Cortex of kidney (tissue), 1 donor: ENCODE measurements at places on chromosomes 5 and 9.

- DNase-seq = no peak
Measured at GRCh38 chr5:168390491-168390890, 95.8 kb upstream of the RARS1 start.

DNA sequence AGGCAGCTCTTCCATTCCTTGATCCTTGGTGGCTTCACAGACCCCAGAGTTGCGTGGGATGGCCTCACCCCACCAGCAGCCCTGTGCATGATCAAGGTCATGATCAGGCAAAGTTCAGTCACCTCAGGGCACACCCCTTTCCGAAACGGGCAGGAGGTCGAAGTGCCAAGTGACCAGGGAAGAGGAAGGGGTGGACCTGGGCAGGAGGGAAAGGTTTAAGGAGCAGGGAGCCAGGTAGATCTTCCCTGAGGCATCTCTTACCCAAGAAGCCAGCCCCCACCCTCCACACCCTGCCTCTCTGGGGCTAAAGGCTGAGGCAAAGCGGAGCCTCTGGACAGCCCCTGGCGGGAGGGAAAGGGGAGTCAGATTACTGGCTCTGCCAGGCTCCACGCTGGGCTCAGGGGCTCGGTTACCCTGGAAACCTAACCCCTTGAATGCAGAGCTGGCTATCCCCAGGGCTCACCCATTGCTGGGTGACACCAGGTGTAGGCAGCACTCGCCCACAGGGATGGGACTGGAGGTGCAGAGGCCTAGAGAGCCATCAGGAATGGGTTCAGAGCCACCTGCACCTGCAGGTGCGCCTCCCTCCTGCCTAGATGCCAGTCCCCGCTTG is 3.6 kb downstream of the MGAT4B start:
- no peak for DNase-seq

DNA sequence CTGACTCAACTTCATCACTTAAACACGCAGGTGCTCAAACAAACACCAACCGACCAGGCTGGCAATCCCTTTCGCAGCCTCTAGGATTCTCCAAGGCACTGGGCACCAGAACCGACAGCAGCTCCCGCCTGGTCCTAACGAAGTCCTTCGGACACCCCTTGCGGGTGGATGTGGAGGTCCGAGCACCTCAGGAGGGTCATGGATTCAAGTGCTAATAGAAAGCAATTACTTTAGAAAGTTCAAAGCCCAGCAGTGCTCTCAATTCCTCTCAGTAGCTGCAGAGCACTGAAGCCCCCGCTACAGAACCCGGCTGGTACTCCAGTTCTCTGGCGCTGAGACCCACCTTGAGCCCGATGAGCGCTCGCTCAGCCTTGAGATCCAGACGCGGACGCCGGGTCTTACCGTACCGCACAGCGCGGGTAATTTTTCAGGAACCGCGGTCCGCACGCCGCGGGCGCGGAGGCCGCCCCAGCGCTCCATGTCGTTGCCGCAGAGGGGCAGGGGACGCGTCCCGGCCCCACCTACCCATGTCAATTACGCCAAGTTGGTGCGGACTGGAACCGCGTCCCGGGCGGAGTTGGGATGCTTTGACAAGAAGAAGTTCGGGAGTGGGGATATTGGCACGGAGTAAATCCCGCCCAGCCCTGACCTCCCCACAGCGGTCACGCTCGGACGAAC is 638 bp downstream of the MARCHF3 start:
- no peak for DNase-seq

GRCh38 chr9:113695901-113696300 is 180.2 kb upstream of the ZNF618 start:
- no peak for DNase-seq

GRCh38 chr9:132040808-132041207 is 38.9 kb downstream of the MED27 start:
- no peak for DNase-seq

GRCh38 chr5:57552033-57552432 is 69.4 kb upstream of the ACTBL2 start:
- no peak for DNase-seq

DNA sequence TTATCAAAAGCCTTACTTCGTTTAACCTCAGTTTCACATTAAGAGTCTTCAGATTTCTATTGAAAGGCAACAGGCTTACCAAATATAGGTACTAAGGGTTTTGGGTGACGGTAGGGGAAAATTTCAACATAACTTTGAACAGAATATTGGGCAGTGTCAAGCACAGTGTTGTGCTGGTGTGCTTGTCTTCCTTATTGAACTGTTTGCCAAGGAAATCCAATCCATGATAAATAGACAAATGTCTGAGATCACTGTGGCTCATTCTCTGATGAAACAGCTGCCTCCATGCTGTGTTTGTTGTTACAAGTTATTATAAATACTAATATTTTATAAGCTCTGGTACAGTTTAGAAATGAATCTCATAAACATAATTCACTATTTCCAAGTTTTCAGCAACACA is 730.1 kb downstream of the NR2F1-AS1 start:
- DNase-seq = no peak

- DNase-seq = no peak
Measured at GRCh38 chr9:5799314-5799713, 33.6 kb downstream of the ERMP1 start.

DNA sequence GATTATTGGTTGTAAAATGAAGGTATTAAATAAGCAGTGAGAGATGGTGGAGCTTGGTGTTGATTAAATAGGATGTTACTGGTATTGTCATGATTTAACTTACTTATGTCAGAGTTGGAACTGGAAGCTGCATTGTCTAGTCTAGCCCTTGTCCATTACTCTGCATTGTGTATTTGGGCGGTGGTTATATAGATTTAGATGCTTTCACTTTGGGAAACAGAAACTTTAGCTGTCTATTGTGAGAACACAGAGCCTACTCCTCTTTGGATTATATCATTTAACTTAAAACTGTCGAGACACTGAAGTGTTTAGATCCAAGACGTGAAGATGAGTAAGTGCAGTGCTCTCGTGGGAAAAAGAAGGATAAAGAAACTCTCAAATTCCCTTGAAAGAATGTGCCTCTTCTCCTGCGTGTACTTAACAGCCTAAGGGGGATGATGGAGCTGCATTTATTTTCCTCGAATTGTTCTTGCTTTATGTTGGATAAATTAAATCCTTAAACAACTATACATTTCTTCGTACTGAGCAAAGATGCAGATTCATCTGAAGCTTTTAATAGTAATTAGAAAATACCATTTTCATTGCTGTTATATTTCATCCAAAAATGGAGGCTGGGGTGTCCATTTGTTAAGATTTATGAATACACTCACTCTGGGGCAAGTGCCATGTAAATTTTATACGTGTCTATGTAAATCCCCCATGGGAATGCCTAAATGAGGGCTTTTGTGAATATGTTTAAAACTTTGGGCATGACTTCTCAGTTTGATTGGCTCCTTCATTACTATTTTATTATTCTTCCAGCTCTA is 21.6 kb downstream of the FBXL7 start:
- no peak for DNase-seq

DNA sequence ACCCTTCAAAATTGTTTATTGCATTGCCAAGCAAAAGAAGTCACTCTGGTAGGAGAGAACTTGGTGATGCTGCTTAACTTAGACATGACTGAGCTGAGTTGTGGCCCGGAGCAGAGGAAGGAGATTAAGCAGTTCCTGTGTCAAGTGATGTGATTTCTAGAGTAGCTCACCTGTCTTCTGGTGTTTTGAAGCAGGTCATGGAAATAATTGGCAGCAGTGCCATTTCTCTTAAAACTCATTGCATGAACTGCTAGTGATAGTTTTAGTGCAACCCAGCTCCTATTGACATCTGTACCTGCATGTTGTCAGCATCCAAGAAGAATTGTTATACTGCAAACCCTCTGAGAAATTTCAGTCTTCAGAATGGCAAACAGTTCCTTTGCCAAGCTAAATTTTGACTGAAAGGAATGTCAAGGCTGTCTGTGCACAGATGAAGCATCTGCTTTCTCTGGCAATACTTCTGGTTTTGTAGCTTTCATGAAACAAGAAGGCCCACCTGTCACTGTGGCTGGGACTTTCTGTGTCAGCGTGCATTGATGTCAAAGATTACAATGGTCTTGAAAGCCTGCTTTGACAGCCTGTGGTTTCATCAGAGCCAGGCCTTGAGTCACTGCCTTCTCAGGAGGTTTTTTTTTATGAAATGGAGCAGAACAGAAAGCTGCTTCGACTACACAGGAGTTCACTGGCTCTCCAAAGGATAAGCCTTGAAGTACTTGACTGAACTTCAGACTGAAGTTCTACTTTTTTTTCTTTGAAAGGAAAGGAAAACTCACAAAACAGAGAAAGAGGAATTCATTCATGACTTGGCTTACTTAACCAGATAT is 90.6 kb downstream of the RALGPS1 start:
- no peak for DNase-seq

- no peak for DNase-seq
Measured at GRCh38 chr5:59178071-59178470, 595.2 kb downstream of the RAB3C start.

DNA sequence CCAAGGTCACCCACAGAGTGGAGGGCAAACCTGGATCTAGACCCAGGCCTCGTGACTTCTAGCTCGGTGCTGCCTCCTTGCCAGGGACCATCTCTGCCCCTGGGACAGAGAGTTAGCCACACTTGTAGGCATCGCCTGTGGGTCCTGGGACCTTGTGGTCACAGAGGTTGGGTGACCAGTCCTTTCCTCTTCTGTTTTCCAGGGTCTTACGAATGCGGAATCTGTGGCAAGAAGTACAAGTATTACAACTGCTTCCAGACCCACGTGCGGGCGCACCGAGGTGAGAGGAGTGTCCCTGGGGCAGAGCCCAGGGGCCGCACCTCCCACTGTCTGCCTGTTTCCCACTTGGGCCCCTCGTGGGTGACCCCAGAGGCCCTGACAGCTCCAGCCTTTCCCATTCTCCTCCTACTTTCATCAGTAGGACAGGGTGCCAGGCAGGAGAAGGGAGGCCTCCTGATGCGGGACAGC is 76.3 kb downstream of the AMBP start:
- DNase-seq = no peak

DNA sequence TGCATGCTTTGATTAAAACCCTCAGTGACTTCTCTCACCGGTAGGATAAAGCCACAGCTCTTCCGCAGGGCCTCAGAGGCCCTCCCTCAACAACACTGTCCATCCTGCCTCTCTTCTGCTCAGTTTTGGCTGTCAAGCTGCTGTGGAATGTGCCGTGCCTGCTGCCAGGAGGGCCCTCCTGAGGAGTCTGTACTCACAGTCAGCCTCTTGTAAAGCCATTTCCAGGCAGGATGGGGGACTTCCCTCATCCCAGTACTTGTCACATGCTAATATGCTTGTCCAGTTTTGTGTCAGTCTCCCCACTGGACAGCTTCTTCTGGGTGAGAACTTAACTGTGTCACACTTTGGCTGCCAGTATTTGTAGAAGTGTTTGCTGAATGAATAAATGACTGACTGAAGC is 13.9 kb upstream of the DDX41 start:
- DNase-seq = no peak

- DNase-seq = no peak
Measured at GRCh38 chr9:78035383-78035993, 3.9 kb upstream of the GNAQ start.

GRCh38 chr5:38451074-38451725 is 105.2 kb downstream of the LIFR start:
- no peak for DNase-seq

- no peak for DNase-seq
Measured at GRCh38 chr5:125696762-125697161, 726.4 kb upstream of the GRAMD2B start.

DNA sequence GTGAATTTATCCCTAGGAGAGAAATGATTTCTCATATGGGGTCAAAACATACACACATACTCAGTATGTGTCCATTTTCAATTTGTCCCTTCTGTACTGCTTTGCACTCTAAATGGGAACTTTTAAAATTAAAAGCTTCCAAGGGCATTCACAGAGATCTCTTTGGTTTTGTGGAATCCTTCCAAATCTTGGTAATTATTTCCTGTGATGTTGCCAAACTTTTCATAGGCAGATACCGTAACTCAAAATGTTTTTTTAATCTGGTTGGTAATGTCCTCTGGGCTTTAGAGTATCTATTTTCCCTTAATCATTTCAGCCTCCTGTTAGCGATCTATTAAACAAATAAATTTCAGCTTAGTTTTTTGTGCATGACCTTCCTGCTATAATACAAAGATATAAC is 282.4 kb downstream of the ARHGEF28 start:
- DNase-seq = no peak

- no peak for DNase-seq
Measured at GRCh38 chr5:69004676-69005075, 89.1 kb upstream of the SLC30A5 start.

DNA sequence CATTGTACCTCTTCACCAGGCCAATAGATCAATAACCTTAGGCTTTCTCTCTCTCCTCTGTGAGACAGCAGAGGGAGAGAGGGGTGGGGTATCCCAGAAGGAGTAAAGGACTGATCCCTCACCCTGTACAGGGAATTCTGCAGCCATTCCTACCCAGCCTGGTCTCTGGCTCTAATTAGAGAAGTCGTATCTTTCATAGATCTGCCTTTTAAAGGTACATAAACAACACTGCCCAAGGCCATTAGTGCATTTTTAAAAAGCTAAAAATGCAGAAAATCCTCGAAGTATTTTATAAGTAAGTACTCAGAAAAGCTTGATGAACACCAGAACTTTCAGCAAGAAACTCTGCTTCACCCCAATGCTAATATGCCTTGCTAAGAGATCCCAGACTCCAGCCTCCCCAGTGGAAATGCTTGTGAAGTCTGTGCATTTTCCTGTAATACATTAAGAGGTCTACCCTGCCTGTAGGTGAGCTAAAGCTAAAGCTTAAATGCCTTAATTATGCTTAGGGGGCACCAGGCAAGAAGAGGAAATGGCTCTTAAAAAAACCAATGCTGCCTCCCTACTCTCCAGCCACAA is 200.0 kb upstream of the ANKRD55 start:
- DNase-seq = no peak

GRCh38 chr5:169695025-169695625 is 58.0 kb downstream of the DOCK2 start:
- no peak for DNase-seq

GRCh38 chr9:95516221-95516733 is 494 bp downstream of the PTCH1 start:
- no peak for DNase-seq

- no peak for DNase-seq
Measured at GRCh38 chr5:180643191-180643851, 6.1 kb downstream of the FLT4 start.

- DNase-seq = no peak
Measured at GRCh38 chr5:31982027-31982426, 192.1 kb downstream of the GOLPH3 start.
